ENCODE measurements at places on chromosomes 1 and 21.

DNA sequence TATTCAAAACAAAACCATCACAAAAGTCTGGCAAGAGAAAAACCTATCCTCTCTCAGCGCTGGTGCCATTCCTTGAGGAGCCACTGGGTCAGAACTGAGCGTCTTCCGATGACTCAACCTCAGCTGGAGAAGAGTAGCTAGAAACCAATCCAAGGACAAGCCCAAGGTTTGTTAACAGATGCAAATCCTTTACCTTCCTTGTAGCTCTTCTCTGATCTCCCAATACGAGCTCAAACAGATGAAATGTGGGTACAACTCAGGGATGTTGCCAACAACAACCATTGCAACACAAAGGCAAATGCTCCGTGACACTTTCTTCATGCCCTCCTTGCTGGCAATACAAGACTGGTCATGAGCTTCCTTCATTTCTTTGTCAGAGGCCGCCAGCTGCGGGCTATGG lies 337.1 kb downstream of the SIPA1L2 start:
- no peak for DNase-seq

DNA sequence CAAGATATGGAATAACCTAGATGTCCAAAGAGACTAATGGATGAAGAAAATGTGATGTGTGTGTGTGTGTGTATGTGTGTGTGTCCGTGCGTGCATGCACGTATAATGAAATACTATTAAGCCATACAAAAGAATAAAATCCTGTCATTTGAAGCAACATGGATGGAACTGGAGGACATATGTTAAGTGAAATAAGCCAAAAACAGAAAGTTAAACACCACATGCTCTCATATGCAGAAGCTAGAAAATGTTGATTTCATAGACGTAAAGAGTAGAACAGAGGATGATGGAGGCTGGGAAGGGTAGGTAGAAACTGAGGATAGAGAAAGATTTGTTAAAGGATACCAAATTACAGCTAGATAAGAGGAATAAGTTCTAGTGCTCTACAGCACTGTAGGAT lies 133.7 kb downstream of the APP start:
- no peak for DNase-seq

GRCh38 chr1:37358992-37359391 lies 115.4 kb upstream of the ZC3H12A start:
- peak; percentile 15 for DNase-seq

DNA sequence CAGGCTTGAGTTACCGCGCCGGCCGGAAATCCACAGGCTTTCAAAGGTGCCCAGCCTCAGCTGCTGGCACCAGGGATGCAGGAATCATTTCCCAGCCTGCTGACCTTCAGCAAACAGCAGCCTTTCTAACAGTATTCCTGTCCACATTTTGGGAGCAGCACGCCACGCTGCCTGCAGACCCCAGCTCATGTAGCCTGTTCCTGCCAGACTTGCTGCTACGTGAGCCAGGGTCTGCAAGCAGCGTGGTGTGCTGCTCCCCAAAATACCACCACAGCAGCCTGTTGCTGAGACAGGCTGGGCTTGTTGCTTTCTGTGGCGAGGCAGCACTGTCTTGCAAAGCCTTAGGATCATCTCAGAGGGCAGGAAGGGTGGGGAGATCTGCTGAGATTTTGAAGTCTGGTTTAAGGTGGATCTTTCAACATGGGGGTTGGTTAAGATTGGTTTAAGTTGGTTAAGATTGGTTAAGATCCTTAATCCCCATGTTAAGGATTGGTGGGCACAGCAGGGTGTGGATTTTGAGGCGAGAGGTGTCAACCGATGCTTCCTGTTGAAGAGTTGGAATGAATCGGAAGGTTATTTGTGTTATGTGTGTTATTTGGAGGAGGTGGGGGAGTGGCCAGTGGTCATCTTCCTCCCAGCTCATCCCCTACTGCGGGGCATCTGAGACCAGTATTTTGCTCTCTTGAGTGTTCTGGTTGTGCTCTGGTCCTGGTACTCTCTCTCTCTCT lies 12.9 kb downstream of the FAAH start:
- DNase-seq, result no peak
